ENCODE measurements at places on chromosomes 13 and 19.
A peak's percentile ranks its signal among the peaks of the same experiment; 100 is the strongest.

DNA sequence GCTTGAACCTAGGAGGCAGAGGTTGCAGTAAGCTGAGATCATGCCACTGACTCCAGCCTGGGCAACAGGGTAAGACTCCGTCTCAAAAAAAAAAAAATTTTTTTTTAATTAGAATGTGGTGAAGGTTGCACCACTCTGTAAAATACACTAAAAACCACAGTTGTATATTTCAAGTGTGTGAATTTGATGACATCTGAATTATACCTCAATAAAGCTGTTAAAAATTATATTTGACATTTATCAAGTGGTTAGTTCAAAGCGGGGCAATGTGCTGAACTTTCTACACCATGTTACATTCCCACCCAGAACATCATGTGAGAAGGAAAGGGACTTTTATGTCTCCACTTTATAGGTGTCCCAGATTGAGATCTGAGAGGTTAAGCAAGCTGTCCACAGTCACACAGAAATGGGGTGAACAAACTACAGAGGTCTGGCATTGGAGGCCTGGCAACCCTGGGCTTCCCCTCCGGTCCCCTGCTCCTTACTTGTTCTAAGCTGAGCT is 5.9 kb upstream of the S1PR5 start:
- DNase-seq: no peak

DNA sequence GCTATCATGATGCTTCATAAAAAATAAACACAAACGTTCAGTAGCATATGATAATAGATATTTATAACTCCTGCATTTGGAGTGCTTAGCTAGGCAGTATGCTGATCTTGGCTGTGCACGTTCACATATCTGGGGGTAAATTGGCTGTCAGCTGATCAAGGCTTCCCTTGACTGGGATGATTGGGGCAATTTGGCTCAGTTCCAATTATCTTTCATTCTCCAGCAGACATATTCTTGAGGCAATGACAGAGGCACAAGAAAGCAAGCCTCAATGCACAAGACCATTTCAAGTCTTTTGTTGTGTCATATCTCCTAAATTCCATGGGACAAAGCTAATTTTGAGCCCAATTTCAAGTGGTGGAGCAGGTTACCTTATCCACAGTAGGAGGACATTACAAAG is 142.0 kb downstream of the DLEU7 start:
- DNase-seq: no peak

DNA sequence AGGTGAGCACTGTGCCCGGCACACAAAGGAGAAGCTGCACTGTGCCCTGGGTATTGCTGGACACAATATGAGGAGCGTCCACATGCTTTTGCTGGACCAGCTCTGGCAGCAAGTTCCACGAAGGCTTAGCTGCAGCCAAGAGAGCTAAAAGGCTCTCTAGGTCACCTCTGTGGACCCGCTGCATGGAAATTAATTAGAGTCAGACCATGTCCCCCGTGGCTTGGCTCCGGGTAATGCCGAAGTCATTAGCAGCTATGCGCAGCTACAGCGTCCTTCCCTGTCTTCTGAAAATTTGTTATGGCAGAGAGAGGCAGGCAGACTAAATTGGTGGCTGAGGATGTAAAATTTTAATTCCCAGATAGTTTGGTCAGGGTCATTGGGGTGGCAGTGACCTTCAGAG is 271.5 kb downstream of the SLC7A1 start:
- no peak for DNase-seq

DNA sequence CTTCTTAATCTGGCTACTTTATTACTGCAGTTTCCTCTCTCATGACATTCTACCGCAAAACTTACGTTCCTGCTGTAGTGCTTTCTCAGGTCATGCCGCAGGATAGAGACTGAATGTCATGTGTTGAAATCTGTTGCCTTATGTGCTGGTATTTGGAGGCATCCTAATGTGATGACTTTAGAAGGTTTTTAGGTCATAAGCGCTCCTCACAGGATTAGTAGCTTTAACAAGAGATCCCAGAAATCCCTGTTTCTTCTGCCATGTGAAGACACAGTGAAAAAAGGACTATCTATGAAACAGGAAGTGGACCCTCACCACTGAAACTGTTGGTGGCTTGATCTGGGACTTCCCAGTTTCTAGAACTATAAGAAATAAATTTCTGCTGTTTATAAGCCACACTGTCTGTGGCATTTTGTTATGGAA is 209.3 kb downstream of the LACC1 start:
- DNase-seq: no peak

DNA sequence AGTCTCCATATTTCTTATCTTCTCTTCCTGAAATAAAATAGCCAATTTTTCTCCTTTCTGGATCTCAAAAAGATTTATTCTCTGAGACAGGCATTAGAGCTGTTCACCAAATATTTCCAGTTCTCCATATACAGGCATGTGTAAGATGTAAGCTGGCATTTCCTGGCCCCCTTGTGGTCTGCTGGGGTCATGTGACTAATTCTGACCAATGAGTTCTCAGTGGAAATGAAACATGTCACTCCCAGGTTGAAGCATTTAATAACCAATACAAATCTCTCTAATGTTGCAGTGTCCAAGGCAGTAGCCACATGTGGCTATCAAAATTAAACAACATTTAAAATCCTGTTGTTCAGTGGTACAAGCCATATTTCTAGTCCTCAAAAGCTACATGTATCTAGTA is 14.8 kb upstream of the CACNA1A start:
- no peak for DNase-seq

- no peak for DNase-seq
Observed at GRCh38 chr19:29417048-29417447, 108.7 kb upstream of the VSTM2B start.

DNA sequence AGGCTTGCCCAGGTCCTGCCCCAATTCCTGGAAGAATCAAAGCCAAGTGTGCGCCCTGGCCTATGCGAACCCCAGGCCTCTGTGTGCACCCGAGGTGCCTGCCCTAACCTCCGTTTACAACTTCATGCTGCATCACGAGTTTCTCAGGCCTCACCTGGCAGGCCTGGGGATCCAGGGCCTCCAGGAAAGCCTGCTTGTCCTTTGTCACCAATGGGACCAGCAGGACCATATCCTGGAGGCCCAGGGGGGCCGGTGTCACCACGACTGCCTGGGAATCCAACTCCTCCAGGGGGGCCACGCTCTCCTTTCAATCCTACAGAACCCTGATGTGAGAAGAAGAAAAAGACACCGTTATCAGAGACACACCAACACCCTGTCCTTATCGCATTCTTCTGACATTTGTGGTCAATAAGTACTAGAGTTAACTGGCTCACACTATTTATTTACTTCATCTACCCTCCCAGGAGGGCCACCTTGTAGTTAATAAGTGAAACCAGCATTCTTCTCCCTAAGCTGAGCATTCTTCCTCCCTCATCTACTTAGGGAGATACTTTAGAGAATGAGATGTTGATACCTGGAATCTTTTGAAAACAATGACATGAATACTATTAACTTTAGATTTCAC is 120.6 kb downstream of the COL4A1 start:
- no peak for DNase-seq

DNA sequence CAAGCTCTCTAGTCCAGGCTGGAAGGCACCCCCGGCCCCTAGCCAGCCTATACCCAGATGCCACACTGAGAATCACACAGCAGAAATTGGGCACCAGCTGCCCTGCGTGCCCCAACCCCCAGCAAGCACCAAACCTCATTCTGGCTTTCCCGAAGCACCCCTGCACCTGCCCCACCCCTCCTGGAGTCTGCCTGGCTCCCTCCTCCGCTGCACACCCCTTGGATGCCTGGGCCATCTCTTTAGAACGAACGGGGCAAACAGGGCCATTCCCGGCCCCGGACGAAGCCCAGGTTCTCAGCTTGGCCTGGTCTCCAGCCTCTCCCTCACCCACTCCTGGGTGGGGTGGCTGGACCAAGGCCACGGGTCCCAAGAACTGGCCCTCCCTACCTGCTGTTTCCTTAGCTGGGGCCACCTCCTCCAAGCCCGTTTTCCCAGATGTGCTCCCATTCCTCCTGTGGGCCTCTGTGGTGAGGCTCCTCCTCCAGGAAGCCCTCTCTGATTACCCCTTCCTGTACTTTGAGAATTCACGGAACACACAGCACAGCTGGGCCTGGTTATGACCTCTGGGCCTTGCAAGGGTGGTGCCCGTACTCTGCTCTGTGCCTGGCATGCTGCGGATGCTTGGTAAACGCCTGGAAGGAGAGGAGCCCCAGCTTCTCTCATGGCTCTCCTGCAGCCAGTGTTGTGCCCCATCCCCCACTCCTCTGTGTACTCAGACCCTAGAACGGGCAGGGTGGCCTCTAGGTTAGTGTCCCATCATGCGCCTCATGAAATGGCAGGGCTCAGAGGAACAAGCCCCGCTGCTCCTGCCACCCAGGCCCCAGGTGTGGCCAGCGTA is 21.4 kb downstream of the CEBPG start:
- DNase-seq: no peak

DNA sequence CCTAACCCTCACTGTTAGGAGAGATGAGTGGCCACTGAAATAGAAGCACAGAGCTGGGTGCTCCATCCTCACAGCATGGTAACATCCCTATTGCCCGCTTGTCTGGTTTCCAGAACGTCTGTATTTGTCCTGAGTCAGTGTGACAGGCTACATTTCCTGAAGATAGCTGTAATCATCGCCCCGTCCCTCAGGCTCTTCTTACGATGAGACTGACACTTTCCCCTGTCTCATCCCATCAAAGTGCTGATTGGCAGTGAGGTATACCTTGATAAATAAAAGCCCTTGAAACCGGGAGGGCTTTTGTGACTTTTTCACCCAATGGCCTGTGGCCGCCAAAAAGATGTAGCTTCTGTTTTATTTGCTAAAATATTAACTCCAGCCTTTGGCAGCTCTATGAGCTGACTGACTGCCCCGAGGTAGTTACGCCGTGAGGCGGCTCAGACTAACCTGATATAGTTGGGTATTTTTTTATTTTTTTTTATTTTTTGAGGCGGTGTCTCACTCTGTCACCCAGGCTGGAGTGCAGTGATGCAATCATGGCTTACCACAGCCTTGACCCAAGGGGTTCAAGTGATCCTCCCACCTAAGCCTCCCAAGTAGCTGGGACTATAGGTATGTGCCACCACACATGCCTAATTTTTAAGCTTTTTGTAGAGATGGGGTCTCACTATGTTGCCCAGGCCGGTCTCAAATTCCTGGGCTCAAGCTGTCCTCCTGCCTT is 5.7 kb upstream of the LRRC4B start:
- DNase-seq: no peak

DNA sequence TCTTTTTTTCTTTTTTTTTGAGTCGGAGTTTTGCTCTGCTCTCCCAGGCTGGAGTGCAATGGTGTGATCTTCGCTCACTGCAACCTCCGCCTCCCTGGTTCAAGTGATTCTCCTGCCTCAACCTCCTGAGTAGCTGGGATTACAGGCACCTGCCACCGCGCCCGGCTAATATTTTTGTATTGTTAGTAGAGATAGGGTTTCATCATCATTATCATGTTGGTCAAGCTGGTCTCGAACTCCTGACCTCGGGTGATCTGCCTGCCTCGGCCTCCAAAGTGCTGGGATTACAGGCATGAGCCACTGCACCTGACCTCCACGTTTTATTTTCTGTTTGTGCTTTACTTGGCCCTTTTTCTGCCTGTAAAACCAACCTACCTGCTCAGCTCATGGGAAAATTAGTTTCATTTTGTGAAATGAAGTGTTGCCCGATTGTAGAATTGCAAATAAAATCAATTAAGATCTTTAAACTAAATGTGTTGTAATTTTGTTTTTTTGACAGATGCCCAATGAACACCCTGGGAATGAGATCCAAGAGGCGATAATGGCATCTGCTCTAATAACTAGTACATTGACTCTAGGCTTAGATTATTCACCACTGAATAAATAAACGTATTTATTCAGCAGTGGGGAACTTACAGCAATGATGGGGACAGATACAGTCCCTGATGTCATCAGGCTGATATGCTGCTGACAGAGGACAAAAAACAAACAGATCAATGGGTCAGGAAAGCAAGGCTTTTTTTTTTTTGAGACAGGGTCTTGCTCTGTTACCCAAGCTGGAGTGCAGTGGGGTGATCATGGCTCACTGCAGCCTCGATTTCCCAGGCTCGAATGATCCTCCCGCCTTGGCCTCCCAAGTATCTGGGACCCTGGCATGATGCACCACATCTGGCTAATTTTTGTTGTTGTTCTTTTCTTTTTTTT is 2.2 kb upstream of the RAB11B start:
- DNase-seq: no peak

DNA sequence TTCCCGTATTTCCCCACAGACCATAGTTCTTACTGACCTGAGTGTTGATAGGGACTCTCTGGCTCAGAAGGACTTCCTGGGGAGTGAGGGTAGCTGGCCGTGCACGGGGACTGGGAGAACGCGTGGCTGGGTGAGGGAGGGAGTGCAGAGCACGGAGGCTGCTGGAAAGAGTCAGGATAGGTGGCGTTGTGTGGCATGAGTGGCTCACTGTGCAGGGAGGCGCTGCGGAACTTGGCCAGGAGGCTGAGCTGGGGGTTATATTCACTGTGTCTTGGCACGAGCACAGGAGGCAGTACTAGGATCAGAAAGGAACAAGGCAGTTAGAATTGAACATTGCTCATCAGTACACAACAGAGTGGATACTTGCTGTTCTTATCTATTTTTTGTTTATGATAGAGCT is 47.4 kb downstream of the SMAD9 start:
- no peak for DNase-seq

GRCh38 chr19:44819246-44819832 is 10.4 kb downstream of the BCAM start:
- DNase-seq: no peak

DNA sequence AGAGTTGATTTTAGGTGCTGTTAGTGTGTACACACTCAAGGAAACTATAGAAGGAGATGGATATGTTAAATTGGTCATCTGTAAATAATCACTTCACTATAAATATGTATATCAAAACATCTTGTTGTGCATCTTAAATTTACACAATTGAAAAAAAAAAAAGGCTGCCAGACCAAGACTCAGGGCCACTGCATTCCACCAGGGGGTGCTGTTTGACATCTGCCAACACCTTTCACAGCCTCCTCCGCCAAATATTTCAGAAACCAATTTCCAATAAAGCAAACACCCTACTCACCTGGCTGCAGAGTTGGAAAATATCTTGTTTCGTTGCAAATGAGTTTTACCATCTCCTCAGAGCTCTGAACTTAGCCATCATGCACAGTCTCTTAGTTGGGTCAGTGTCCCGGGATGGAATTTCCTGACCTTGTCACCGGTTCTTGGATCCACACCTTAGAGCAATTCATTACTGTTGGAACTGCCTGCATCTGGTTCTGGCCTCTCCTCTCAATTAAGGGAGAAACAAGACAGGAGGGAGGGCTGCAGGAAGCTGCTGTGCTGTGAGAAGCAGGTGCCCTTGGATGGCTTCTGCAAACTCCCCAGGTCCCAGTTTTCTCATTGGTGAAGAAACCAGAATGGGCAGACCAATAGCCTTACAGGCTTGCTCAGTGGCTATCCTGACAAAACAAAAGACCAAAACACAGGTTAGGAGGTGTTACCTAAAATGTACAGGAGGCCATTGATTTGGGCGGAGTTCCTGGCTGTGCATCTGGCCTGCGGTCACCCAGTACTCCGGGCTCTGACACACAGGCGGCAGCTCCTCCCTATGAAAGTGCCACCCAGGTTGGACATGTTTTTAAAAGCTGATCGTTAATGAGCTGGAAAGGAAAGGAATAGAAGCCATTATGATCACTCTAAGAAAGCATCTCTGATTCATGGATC is 746.6 kb downstream of the UQCRFS1 start:
- DNase-seq: peak; percentile 54

Data from activated T-cell treated with anti-CD3 and anti-CD28 coated beads for 1 hour (primary cell).